ENCODE measurements at places on chromosomes 6 and 20.

DNA sequence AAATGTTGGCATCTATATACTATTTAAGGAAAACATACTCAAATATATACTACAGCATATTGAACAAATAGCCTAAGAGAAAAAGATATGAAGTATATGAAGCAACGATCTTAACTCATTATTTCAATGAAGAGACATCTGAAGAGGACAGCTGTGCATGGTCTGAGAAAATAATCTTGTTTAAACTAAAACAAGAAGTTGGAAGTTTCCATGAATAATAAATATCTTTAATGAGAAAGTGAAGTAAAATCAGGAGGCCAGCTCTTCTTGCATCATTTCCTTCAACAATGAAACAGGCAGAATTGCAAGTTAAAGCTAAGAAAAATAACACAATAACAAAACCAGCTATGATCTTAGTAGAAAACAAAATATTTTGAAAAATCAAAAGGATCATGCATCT is 1265.4 kb upstream of the MAP3K7 start:
- DNase-seq = no peak

GRCh38 chr6:145904391-145904790 is 59.8 kb downstream of the SHPRH start:
- DNase-seq = no peak

GRCh38 chr20:42085366-42085765 is 467.2 kb upstream of the CHD6 start:
- DNase-seq = no peak

GRCh38 chr6:24932832-24933231 is 2.9 kb downstream of the RIPOR2 start:
- no peak for DNase-seq

DNA sequence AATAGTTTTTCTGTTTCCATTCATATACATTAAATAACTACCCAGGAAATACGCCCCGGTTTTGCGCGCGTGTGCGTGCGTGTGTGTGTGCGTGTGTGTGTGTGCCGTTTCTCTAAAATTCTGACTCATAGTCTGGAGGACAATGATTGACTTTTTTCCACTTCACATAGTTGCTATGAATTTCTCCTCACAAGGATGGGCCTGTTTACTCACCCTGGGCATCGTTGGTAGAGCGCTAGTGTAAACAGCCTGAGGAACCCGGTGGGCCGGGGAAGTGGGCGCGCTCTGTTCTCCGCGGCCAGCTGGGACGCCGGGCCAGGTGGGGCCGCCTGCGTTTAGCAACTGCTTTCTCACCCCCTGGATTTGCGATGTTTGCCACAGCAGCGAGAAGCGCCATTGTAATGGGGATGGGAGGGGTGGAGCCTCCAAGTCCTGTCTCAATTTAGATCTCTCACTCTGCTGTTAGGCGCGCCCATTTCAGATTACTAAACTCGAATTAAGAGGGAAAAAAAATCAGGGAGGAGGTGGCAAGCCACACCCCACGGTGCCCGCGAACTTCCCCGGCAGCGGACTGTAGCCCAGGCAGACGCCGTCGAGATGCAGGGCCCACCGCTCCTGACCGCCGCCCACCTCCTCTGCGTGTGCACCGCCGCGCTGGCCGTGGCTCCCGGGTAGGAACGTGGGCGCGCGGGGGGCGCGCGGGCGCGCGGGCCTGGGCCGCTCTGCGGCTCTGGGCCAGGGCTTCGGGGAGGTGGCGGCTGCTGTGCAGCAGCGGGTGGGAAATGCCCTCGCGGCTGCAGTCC is at the start of gene CD109:
CD109 (plus strand) TSS at position 585 of the 803 bp plus-strand sequence; CDS start at position 598, 13 bp downstream.
- peak; percentile 67 for DNase-seq

GRCh38 chr6:119334535-119335264 is 14.9 kb downstream of the MAN1A1 start:
- DNase-seq = no peak

DNA sequence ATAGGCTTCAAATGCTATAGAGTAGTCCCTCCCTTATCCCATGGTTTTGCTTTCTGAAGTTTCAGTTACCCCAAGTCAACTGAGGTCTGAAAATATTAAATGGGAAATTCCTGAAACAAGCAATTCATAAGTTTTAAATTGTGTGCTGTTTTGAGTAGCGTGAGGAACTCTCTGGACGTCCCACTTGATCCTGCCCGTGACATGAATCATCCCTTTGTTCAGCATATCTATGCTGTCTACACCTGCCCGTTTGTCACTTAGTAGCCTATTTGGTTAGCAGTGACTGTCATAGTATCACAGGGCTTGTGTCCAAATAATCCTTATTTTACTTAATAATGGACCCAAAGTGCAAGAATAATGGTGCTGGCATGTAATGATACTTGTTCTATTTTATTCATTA is 5.0 kb downstream of the PCMT1 start:
- DNase-seq = no peak

DNA sequence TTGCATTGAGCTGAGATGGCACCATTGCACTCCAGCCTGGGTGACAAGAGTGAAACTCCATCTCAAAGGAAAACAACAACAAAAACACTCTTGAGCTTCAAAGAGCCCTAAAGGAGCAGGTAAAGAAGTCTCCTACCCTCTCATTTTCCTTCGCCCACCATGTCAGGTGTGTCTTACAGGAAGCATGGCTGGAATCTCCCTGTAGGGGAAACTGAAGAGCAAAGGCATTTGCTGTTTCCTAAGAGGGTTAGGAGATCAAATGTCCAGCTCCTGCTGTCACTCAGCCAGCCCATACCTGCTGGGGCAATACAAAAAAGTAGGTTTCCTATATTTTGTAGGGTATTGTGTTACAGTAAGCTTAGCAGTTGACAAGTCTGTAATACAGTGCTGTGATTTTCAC is 43.3 kb downstream of the SPATA2 start:
- DNase-seq = no peak

- peak; percentile 36 for DNase-seq
Measured at GRCh38 chr6:39048481-39049399, at the start of gene GLP1R. Gene GLP1R (plus strand): TSS chr6:39048781. CDS start chr6:39048841, 60 bp downstream.

DNA sequence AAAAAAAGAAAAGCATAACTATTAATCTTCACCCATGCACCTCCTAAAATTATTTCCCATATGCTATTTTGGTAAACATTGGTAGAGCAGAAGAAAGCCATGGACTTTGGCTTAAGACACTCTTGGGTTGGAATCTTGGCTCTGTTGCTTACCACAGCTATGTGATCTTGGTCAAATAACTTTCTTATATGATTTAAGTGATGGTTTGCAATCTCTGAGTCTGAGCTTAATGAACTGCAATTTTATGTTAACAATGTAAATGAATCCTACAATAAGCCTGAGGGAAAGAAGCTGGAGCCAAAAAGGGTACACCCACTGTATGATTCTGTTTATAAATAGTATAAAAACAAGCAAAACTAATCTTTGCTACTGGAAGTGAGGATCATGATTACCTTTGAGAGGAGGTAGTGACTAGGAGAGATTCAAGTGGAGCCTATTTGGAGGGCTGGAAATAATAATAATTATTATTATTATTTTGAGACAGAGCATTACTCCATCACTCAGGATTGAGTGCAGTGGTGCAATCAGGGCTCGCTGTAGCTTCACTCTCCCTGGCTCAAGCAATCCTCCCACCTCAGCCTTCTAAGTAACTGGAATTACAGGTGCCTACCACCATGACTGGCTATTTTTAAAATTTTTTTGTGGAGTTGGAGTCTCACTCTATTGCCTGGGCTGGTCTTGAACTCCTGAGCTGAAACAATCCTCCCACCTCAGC is 34.5 kb downstream of the ABRACL start:
- no peak for DNase-seq

DNA sequence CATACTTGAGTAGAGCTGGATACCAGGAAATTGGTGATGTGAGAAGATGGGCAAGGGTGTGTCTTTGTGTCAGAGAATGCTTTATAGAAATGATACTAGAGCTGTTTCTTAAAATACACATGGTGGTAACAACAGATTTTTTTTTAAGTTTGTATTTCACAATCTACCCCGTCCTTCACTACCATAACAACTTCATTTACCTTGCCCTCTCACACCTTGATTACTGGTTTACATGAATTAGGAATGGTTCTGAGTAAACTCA is 45.4 kb downstream of the RARS2 start:
- DNase-seq = no peak

GRCh38 chr20:23019403-23019802 is 15.7 kb upstream of the SSTR4 start:
- no peak for DNase-seq

- no peak for DNase-seq
Measured at GRCh38 chr20:33915726-33916331, 77.9 kb upstream of the RALY start.

DNA sequence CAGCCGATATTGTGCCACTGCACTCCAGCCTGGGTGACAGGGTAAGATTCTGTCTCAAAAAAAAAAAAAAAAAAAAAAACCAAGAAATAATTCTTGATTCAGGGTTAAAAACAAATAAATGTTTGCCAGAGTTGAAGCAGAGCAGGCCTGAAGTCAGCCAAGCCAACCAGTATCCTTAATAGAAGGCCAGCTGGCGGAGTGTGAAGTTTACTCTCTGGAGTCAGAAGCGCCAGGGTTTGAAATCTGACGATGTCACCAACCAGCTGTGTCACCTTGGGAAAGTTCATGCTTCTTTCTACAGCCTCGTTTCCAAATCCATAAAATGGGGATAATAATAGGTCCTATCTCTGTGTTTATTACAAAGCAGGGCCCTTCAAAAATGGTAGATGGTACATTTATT is 73.0 kb upstream of the ENPP5 start:
- DNase-seq = no peak

GRCh38 chr6:43359381-43359780 is 10.1 kb downstream of the ZNF318 start:
- no peak for DNase-seq

DNA sequence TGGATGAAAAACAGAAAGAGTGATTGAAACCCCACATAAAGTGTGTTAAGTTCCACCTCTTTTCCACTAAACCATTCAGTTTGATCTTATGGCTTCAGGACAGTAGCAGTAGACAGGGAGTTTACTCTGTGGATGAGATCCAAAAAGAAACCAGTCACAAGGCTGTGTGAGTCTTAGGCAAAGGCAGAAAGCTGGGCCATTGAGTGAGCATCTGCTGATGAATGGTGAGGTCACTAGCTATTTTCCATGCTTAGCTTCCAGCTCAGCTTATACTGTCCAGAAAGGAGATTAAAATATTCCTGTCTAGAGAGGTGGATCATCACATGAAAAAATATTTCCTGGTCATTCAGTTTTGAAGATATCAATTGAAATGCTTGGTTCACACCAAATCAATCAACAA is 1643.9 kb downstream of the HACE1 start:
- DNase-seq = no peak

DNA sequence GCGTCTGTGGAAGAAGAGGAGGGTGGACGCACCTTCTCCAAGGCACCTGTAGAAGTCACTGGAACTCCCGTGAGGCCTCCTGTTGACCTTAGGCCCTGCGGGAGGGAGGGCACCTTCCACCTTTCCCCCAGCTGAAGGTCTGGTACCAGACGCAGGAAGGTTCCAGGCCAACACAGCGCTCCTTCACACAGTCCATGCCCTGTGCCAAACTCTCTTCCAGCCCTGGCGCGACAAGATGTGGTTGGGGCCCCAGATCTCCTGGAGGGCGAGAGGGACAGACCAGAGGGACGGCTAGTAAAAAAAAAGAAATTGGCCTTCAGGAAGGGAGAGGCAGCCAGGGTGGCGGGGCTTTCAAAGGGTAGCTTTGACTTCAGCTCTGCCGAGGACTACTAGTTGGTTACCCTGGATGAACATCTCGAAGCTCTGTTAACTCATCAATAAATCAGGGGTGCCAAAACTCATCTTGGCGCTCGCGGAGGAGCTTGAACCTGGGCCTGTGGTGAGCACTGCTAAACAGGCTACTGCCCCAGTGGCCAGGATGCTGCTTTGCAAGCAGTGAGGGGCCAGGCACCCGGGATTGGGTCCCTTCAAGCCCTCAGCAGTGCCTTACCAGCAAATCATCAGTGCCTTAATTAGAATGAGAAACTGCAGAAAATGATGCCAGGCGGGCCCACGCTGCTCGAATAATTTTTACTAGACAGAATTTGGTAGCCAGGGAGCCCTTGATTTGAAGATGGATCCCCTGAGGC is 14.9 kb downstream of the AARS2 start:
- DNase-seq = no peak

DNA sequence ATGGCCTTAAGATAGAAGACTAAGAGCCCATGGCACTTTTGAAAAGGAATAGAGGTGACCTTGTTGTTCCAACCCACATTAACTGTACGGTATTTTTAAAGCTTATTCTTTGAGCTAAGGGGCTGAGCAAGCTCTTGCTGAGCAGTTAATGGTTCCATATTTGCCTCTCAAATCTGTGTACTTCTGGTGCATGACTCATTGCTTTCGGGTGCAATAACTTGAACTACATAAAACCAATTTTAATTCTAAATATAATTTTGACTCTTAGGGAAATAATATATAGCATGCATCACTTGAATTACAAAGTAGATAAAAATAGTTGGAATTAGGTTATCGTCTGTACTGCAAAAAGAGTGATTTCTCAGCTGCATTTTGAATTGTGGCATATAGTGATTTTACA is 348.1 kb upstream of the CITED2 start:
- DNase-seq = no peak

- no peak for DNase-seq
Measured at GRCh38 chr6:13120483-13121482, 207.6 kb downstream of the TBC1D7 start.

GRCh38 chr20:32153771-32154170 is 44.3 kb downstream of the TM9SF4 start:
- no peak for DNase-seq

- DNase-seq = peak; percentile 71
Measured at GRCh38 chr6:8131265-8131897, 29.0 kb upstream of the EEF1E1 start.

- DNase-seq = no peak
Measured at GRCh38 chr6:150211700-150212511, 69.1 kb downstream of the PPP1R14C start.

DNA sequence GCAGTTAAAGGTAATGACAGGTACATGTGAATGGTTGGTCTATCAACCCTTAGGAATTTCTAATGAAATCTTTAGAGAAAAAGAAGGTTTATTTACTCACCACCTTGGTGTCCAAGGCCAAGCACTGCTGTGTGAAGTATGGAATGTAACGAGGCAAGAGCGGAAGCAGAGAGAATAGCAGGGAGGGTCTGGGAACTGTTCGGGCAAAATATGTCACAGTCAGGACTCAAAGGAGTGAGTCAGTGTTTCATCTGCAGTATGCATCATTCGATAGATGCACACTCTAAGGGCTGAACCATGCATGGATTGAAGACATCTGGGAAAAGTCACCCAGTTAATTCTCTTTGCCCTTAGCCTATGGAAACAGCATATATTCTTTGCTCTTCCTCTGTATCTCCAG is 33.2 kb downstream of the ADGRF5 start:
- DNase-seq = no peak

DNA sequence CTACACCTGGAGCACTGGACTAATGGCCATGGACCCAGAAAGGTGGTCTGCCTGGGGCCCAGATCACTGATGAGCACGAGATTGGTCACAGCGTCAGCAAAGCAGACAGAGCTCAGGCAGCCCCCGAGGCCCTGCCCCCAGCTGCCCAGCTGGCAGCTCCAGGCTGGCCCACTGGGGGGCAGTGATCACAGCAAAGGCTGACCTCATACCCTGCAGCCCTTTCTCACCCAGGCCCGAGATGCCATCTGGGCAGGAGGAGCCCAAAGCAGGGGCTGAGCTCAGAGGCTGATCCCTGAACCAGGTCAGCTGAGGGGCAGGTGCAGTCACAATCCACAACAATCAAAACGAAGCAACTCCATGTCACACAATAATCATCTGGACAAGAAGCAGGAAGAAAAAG is 4.1 kb downstream of the MAP1LC3A start:
- DNase-seq = no peak

GRCh38 chr6:119283979-119284545 is 65.5 kb downstream of the MAN1A1 start:
- DNase-seq = no peak
